CD4-positive, alpha-beta T cell treated with Interleukin-6 at 100 ng/mL for 8 hours (primary cell): ENCODE measurements at places on chromosomes 5 and 9.

- no peak for DNase-seq
These were observed 36.0 kb downstream of the HMGXB3 start for GRCh38 chr5:150036513-150036912.

GRCh38 chr5:112735702-112736101 lies 2.0 kb upstream of the APC start:
- no peak for DNase-seq

GRCh38 chr5:102554082-102554481 lies 55.3 kb upstream of the SLCO6A1 start:
- no peak for DNase-seq

- no peak for DNase-seq
These were observed 34.6 kb upstream of the CPEB4 start for GRCh38 chr5:173853370-173854131.

- no peak for DNase-seq
These were observed 203.2 kb downstream of the RAB3C start for GRCh38 chr5:58786035-58786434.

GRCh38 chr9:76530458-76531110 lies 71.6 kb downstream of the GCNT1 start:
- DNase-seq: no peak

DNA sequence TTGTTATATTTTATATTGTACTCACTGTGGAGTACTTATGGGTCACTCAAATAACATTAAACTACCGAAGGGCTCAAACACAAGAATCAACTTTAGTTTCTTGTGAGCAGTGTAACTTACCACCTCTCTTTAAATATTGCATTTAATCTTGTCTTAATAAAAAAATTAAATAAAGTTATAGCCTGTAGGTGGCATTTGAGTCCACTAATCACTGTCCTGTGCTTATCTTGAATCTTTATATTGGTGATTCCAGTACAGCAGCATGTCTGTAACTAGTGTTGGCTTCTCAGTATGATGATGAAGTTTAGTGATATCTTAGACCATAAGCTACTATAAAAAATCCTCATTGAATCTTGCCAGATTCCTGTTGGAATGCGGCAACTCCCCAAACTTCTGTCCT lies 313.8 kb downstream of the FAM170A start:
- no peak for DNase-seq

- peak; percentile 68 for DNase-seq
These were observed 8.7 kb downstream of the STK10 start for GRCh38 chr5:172178991-172179989.

- DNase-seq: no peak
These were observed 114.1 kb downstream of the PIK3R1 start for GRCh38 chr5:68329554-68330255.

- DNase-seq: no peak
These were observed 102.0 kb upstream of the PRLR start for GRCh38 chr5:35331956-35332950.

DNA sequence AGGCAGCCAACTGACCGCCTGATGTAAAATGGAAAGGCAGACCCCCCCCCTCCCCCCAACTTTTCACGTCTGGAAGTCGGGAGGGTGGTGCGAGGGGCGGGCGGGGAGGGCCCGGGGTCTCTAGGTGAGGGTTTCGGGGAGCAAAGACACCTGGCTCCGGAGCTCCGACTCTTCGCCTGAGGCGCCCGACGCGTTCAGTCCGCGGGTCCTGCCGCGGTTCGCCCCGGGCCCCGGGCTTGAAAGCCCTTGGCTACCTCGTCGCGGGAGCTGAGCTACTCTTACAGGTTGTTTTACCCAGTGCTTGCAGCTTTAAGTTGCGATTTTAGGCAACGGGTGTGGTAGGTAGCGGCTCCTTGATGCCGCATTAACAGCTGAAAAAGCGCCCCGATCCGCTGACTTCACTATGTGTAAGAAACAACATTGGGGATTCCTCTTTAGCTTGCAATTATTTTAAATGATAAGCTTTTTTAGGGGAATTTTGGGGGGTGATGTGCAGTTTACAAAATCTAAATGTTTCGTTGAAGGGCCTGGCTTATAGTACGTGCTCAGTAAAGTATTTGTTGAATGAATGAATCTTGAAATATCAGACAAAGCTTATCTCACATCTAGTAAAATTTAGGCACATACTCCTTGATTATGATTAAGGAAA lies 722 bp downstream of the CDC42SE2 start:
- peak; percentile 44 for DNase-seq

DNA sequence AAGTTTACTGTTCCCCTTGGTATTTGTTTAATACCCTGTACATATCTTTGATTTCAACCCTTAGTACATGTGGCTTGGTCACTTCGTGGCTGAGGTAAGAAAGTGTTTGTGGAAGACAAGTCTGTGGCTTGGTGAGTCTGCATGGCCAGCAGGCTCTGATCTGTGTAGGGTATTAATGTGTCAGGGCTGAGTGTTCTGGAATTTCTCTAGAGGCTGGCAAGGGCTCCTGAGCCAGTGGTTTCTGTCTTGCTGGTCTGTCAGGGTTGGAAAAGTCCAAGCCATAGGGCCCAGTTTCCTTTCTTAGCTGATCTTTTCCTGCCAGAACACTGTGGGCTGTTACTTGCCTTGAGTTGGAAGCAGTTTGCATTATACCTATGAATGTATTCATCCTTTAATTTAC lies 48.0 kb upstream of the FBXL7 start:
- DNase-seq: no peak

DNA sequence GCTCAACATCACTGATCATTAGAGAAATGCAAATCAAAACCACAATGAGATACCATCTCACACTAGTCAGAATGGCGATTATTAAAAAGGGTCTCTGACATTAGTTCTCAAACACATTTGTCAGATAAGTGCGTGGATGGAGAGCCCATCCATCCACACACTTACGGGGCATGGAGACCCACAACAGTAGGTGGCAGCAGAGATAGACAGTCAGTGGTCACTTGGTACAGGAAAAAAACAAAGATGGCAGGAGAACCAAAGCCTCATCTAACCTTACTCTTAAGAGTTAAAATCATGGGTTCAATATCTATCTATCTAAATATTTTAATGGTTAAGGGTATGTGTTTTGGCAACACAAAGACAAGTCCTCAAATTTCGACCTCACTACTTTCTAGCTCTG lies 1378.7 kb upstream of the C9orf72 start:
- DNase-seq: no peak

DNA sequence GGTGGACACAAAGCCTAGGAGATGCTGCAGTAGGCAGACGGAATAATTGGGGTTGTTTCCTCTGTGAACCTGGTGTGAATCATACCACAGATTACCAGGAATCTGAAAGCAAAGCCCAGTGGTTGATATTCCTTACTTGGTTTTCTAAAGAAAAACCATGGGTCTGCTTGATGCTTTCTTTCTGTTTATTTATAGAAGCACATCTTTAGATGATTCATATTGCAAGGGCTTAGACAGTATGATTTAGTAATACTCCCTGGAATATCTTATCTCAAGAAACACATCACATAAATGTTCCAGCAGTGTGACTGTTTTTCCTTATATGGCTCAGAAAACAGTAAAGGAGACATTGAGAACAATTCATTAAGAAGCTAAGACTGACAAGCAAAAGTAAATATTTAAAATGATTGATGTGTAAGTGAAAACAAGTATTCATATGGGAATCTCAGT lies 623.3 kb downstream of the RAB3C start:
- no peak for DNase-seq

GRCh38 chr5:41637869-41638268 lies 127.5 kb upstream of the PLCXD3 start:
- DNase-seq: no peak

DNA sequence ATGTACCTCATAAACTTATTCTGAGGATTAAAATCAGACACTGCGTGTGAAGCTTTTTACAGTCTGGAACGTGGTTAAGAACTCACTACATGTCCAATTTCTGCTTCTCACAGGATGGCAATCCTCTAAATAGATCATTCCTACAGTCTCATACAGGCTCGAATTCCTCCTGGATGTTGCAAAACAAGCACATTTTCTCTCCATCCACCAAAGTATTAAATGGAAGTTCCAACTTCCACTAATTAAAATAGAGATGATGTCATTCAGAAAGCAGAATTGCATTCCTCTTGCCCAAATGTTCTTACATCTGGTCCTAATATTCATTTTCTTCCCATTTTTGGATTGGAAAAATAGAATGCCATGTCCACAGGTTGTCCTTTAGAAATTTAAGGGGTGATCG lies 145.5 kb upstream of the PCA3 start:
- no peak for DNase-seq

- DNase-seq: no peak
These were observed 185.4 kb downstream of the CRB2 start for GRCh38 chr9:123541411-123541810.

DNA sequence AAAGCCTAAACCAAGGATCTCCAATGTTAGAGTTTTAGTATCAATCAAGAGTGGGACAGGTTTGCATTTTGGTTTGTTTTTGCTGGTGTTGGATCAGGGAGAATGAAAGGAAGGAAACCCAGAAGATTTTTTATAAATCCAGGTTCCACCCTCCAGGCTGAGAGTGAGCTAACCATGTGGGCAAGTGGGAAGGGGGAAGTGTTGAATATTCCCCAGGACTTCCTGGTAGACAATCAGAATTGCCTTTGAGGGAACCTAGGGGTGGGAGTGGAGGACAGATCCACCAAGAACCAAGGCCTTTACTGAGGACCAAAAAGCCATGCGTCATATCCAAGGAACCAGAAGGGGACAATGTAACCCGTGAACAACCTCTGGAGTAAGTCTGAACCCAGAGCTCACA lies 33.5 kb upstream of the PIK3R1 start:
- DNase-seq: no peak

GRCh38 chr9:32839013-32839885 lies 55.9 kb downstream of the TMEM215 start:
- DNase-seq: no peak

GRCh38 chr5:32044939-32045338 lies 129.2 kb downstream of the GOLPH3 start:
- DNase-seq: no peak

DNA sequence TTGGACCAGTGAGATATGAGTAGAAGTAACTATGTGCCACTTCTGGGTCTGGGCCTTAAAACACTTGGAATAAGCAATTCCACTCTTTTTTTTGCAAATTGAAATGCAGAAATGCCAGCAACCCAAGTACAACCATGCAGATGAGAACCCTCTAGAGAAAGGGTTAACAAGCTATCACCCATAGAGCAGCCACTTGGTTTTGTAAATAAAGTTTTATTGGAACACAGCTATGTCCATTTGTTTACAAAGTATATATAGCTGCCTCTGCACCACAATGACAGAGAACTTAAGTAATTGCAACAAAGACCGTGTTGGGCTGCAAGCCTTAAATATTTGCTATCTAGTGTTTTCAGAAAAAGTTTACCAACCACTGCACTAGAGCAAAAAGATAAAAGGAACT lies 9.8 kb upstream of the TARS1 start:
- DNase-seq: no peak

GRCh38 chr5:7947301-7947700 lies 78.4 kb downstream of the MTRR start:
- DNase-seq: no peak

GRCh38 chr5:34502581-34502980 lies 153.5 kb upstream of the RAI14 start:
- no peak for DNase-seq

GRCh38 chr5:110735556-110735955 lies 3.3 kb upstream of the SLC25A46 start:
- DNase-seq: no peak

DNA sequence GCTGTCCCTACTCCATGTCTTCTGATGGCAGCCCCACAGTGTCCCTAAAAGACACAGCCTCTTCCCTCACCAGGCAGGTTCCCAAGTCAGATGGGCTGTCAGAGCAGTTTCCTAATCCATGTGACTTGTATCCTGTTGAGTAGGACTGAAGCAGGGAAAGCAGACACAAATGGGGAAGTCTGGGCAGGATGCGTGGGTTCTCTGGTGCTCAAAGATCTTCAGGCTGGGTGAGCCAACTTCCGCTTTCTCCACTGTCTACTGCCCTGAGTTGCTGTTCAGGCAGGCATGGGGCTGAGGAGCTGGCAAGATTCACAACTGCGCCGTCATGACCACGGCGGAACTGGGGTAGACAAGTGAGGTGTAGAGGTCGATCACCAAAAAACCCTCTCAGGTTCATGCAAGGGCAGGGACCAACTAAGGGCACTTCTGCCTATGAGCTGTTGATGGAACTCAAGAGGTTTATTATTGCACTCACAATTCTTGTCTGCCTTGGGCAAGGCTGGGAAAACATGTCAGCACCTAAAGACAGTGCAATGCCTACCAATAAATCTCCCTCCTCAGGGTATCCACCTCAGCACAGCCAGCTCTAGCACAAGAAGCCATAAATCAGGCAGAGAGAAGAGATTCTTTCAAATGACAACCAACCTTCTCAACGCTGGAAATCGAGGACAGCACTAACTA lies 83.4 kb downstream of the RAPGEF1 start:
- DNase-seq: peak; percentile 69

DNA sequence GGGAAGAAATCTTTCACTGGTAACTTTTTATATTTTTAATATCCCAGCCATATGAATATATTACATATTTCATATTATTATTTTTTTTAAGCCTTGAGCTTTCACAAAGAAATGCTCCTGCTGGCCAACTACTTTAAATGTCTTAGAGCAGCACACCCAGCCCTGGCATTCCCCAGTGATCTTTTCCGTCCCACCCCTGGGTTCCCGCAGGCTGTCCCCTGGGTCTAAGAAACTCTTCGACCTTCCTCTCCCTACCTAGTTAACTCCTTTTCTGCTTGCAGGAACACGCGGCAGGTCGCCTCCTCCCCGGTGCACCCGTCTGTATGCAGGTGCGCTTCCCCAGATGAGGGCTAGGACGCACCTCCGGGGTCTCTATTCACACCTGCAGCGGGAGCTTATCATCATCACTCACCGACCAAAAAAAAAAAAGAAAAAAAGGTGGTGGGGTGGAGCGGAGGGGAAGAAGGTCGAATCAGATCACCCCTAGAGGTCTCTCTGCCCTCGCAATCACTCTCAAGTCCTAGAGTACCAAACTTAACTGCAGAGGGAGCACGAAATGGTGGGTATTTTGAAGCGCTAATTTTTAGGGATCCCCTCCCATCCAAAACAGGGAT lies 696 bp downstream of the ZFP62 start:
- DNase-seq: peak; percentile 72

DNA sequence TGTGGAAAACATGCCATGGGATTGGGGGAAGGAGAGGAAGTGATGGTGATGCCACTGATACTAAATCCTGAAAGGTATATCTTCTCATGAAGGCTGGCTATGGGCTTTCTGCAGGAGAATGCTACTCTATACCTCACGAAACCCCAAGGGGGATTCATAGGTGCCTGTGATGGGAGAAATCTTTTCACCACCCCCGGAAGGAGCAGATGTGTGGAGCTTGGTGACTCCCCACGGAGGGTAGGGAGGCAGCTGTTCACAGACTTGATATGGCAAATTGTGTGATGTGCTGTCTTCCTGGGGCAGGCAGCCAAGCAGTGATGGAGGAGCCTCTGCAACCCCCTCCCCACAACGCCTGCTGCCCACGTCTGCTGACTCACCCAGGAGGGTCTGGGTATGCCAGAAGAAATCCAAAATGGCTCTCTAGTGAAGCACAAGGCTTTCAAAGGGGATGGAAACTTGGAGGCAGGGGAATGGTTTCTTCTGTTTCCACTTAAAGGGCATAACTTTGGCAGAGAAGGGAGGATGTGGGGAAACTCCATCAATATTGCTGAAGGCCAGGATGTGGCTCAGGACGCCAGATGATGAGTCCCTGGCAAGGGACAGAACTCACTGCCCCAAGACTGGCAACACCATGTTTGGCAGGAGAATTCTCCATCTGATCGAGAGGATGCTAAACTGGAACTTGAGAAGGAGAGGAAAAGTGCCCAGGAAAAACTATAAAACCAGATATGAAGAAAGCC lies 188.3 kb downstream of the GABBR2 start:
- no peak for DNase-seq

GRCh38 chr5:64972591-64972990 lies 203.9 kb downstream of the CWC27 start:
- DNase-seq: no peak

- no peak for DNase-seq
These were observed 1556.8 kb downstream of the EFNA5 start for GRCh38 chr5:106113922-106114321.
